ENCODE measurements at places on chromosomes 6 and 20. TPM values are rescaled to one million over a fixed set of nuclear protein-coding genes. Genes with fewer than 3 reads are reported as not detected.

- no peak for DNase-seq
These were observed 6.6 kb upstream of the CPXM1 start for GRCh38 chr20:2807019-2807418.

DNA sequence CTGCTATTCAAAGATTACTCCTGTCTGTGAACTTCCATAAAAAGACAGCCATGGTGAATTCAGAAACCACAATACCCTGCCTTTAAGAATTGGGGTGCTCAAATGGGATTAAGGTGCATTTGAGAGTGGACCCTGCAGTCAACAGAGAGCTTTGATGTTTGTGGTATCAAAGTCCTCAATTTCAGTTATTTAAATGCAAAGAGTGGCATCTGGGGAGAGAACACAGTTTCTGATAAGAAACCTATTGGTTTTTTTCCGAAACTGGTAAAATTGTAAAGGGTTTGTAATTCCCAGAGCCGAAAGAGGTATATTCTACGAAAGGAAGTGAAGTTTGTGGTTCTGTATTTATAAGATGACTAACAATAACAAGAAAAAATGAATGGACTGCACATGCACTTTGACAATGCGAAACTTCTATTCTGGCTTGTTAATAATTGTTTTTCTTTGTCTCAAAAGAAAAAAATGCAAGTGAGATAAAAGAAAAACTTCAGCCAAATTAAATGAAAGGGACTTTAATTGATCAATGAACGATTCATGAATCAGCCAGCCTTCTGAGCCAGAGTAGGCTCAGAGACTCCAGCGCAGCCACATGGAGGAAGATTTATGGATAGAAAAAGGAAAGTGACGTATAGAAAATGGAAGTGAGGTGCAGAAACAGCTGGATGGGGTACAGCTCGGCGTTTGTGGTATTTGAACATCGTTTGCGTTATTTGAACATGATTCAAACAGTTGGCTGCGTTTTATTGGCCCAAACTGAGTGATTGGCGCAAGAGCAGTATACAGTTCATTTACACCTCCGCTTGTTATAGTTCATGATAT is 70.5 kb upstream of the DUSP22 start:
- no peak for DNase-seq

- DNase-seq = no peak
These were observed 33.1 kb upstream of the CDYL start for GRCh38 chr6:4743062-4743461.

DNA sequence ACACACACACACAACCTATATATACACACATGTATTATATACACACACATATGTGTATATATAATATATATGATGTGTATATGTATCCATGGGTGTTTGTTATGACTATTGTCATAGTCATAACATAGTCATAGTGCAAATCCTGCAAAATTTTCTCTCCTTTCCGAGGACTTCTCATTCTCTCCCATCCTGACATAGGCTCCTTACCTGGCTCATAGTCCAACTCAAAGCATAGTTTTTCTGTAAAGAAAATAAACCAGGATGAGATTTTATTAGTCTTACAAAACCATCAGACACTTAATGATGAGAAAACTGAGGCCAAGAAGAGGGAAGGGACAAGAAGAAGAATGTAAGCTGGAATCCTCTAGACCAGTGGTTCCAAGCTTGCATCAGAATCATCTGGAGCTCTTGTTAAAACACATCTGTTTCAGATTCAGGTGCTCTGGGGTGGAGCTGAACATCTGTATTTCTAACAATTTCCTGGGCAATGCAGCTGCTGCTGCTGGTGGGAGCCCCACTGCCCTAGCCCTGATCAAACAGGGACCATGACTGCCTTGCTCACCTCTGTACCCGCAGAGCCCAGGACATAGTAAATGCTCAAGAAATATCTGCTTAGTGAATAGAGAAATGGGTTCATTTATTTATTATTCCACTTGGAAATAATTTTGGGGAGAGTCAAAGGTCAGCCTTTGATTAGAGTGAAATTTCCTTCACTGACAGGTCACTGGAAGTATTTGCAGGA is 5.3 kb downstream of the TRIM10 start:
- no peak for DNase-seq

DNA sequence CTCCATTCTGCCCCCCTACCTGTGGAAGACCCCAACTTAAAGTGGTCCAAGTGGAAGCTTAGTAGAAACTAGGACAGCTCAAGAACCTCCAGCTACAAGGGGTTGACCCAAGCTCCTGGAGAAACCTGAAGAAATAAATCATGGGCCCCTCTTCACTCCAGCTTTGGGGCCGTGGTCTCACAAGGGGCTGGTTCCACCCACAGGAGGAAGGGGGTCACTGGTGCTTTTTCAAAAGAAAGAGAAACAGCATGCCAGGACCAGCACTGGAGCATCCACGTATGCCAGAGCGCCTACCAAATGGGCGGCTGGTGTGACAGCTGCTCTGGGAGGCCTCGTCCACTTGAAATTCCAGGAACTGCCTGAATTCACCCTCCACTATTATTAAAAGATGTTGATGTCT is 14.4 kb upstream of the ANKRD60 start:
- DNase-seq = no peak

Gene NRN1
- 7.5 TPM for total RNA-seq

Gene RSPH3
- total RNA-seq = 4.7 TPM

GRCh38 chr6:1912731-1913130 is 303.0 kb downstream of the FOXC1 start:
- DNase-seq = no peak

Gene LY6G6C
- total RNA-seq = not detected

- no peak for DNase-seq
These were observed 67.9 kb upstream of the GGTLC1 start for GRCh38 chr20:24056491-24056890.

DNA sequence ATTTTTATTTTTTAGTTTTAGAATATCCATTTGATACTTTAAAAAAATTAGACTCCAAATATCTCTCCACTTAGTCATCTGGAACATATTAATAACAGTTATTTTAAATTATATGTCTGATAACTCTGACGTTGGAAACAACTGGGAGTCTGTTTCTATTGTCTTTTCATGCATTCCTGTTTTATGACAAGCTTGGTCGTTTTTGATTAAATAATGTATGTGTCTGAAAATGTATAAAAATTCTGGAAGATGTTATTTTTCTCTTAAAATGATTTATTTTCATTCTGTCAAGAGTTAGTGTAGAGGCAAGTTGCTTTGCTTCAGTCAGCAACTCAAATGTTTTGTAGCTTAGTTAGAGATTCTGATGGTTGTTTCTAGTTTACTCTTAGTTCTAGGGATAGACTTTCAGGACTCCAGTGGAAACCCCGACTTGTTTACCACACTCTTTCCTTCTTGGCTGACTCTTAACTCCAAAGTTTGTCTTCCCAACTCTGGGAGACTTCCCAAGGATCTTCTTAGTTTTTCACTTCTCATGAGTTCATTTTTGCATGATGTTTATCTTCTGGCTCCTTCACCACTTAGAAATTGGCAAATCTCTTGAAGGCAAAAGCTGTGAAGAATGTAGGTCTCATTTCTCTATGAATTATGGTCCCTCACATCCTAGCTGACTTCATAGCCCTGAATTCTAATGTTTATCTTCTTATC is 190.9 kb downstream of the LAMA2 start:
- DNase-seq = no peak

DNA sequence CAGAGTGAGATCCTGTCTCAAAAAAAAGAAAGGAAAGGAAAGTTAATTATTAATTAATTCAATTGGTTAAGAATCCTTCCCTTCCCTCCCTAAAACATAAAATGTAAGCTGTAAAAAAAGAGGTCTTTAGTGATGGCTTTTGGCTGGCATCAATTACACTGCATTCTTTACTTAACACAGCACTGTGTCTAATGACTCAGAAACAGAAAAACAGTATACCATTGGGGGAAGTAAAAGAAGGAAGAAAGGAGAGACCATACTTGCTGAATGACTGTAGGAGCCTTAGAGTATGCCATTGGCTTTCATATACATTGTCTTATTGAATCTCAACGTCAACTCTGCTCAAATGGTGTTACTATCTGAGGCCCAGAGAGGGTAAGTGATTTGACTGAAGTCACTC is 18.3 kb upstream of the CITED2 start:
- no peak for DNase-seq

- DNase-seq = no peak
These were observed 35.4 kb downstream of the FBXO9 start for GRCh38 chr6:53100561-53100960.

- no peak for DNase-seq
These were observed 192.8 kb downstream of the LY86 start for GRCh38 chr6:6781172-6781872.

- DNase-seq = no peak
These were observed 265.0 kb downstream of the ADGRG6 start for GRCh38 chr6:142566628-142567396.

Data from thoracic aorta (tissue), 2 donors.